ENCODE measurements at places on chromosomes 7 and 10. TPM values are rescaled to one million over a fixed set of nuclear protein-coding genes. Genes with fewer than 3 reads are reported as not detected.

DPCD gene
- total RNA-seq = 12.9 TPM

CCDC172 gene
- total RNA-seq = not detected

RTKN2 gene
- total RNA-seq = 109 TPM

GRCh38 chr7:11436316-11436715 lies 395.7 kb downstream of the THSD7A start:
- no peak overlapping the region for H3K27ac ChIP-seq
- H3K4me3 ChIP-seq = no peak overlapping the region
- no peaks in the 10 kb centered on the region for H3K27me3 ChIP-seq
- no peaks in the 10 kb centered on the region for H3K4me1 ChIP-seq

DNA sequence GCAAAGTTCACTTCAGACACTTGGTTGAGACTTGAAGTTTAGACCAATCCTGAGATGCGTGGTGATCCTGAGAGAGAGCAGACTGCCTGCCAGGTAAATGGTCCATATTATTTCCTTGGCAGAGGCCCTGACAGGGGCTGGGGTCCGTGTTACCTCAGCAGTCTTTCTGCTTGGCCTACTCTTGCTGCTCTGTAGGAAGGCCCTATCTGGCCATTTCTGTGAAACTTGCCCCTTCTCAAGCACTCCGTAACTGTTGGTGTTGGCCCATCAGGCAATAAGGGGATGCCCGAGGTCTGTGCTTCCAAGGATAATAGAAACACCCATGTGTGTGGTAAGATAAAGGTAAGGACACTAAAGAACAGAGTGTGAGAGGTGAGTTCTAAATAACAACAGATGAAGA lies 20.0 kb downstream of the LOXL4 start:
- no peak overlapping the region for H3K4me3 ChIP-seq
- no peak overlapping the region for H3K27ac ChIP-seq
- H3K27me3 ChIP-seq = no peaks in the 10 kb centered on the region

GRCh38 chr7:38310591-38311101 lies 37.2 kb upstream of the TARP start:
- no peaks in the 10 kb centered on the region for H3K36me3 ChIP-seq
- peak overlapping the region; percentile 72 for H3K27ac ChIP-seq
- H3K27me3 ChIP-seq = no peaks in the 10 kb centered on the region
- H3K4me1 ChIP-seq = peaks cover 14% of the 10 kb centered on the region
- DNase-seq = peak; percentile 74
- H3K4me3 ChIP-seq = peak overlapping the region; percentile 53

DNA sequence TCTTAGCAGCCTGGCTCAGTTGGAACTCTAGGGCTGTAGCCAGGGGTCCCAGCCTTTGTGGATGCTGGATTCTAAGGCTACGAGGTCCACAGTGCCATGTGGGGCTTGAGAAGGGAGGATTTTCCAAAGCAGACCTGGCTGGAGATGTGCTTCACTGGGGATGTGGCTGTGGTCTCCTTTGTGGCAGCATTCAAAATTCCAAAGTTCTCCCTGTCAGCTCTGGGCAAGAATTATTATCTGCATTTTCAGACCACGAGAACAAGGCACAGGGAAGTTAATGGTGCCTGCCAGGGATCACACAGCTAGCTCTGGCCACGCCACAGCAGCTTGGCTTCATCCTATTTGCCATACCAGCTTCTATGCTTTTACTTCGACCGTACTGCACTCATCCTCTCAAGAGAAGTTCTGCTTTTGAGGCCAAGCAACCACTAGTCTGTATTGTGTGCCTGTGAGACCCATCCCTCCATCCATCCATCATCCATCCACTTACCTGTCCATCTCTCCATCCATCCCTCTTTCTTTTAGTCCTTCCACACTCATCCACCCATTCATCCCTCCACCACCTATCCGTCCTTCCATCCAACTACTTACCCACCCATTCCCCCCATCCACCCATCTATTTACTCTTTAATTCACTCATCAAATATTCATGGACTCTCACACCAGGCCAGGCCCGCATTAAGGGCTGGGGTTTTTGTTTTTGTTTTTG lies 71.5 kb downstream of the ZMIZ1 start:
- H3K4me1 ChIP-seq = peaks cover 95% of the 10 kb centered on the region
- peak overlapping the region; percentile 78 for H3K27ac ChIP-seq
- peaks cover 43% of the 10 kb centered on the region for H3K36me3 ChIP-seq
- no peak overlapping the region for H3K4me3 ChIP-seq
- H3K27me3 ChIP-seq = no peaks in the 10 kb centered on the region

DNA sequence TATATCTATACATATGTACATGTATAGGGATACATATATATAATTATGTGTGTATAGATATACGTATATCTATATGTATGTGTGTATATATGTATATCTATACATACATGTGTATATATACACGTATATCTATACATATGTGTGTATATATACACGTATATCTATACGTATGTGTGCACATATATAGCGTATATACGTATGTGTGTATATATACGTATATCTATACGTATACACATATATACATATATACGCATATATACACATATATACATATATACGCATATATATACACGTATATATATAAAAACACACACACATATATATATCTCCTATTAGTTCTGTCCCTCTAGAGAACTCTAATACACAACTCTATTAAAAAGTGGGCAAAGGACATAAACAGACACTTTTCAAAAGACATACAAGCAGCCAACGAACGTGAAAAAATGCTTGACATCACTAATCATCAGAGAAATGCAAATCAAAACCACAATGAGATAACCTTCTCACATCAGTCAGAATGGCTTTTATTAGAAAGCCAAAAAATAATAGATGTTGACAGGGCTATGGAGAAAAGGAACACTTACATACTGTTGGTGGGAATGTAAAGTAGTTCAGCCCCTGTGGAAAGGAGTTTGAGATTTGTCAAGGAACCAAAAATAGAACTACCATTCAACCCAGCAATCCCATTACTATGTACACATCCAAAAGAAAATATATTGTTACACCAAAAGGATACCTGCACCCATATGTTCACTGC lies 22.0 kb upstream of the TMEM120A start:
- no peaks in the 10 kb centered on the region for H3K4me1 ChIP-seq
- H3K36me3 ChIP-seq = peaks cover 23% of the 10 kb centered on the region
- no peak for DNase-seq
- H3K4me3 ChIP-seq = no peak overlapping the region
- H3K27me3 ChIP-seq = no peaks in the 10 kb centered on the region
- no peak overlapping the region for H3K27ac ChIP-seq

- H3K36me3 ChIP-seq = no peaks in the 10 kb centered on the region
- no peak for DNase-seq
- no peaks in the 10 kb centered on the region for H3K27me3 ChIP-seq
These were observed 4.6 kb downstream of the MGMT start for GRCh38 chr10:129471447-129472175.
